A549 treated with GW870086 at 1 μM for 4 hours (cell line): ENCODE measurements at places on chromosomes 3 and 15. TPM values are rescaled to one million over a fixed set of nuclear protein-coding genes. Genes with fewer than 3 reads are reported as not detected.

The CP gene
- total RNA-seq, result 4.6 to 7.4 TPM (median 6.4 TPM) in 5 replicates

The COL6A5 gene
- total RNA-seq, result not detected in 5 replicates

The ADIPOQ gene
- total RNA-seq, result not detected in 5 replicates

The GMNC gene
- total RNA-seq, result not detected in 5 replicates

The SPESP1 gene
- total RNA-seq, result not detected in 5 replicates

The CKMT1B gene
- total RNA-seq, result 2.6 to 5.5 TPM (median 4.8 TPM) in 5 replicates

The SEMA7A gene
- 1.2 to 1.6 TPM (median 1.4 TPM) in 5 replicates for total RNA-seq

The ACSBG1 gene
- total RNA-seq, result 0.17 to 0.59 TPM (median 0.31 TPM) in 5 replicates

The SLC22A13 gene
- total RNA-seq, result 0.07 to 0.10 TPM in 2 of 5 replicates, not detected in the others

The PIK3CB gene
- 13.9 to 18.9 TPM (median 16.9 TPM) in 5 replicates for total RNA-seq

The C3orf33 gene
- total RNA-seq, result 6.6 to 7.6 TPM (median 6.9 TPM) in 5 replicates

The LIPC gene
- 0.06 to 0.21 TPM (median 0.13 TPM) in 4 of 5 replicates, not detected in the other for total RNA-seq

The FETUB gene
- total RNA-seq, result 0.08 to 0.16 TPM (median 0.14 TPM) in 3 of 5 replicates, not detected in the others
